ENCODE measurements at places on chromosomes 6 and 20.

DNA sequence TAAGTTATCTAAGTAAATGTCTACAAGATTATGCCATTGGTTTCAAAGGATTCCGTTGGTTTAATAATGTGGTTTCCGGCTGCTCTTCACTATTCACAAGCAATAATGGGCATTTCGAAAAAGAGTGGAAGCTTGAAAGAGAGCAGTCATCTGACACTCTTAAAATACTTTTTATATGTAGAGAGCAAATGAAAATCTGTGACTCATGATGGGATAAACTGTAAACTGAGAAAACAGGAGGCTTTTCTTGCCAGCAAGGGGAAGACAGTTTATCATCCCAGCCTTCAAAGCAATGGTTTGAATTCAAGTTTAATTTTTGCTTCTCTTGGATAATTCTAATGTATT is 145.7 kb downstream of the KHDC1L start:
- DNase-seq = no peak

DNA sequence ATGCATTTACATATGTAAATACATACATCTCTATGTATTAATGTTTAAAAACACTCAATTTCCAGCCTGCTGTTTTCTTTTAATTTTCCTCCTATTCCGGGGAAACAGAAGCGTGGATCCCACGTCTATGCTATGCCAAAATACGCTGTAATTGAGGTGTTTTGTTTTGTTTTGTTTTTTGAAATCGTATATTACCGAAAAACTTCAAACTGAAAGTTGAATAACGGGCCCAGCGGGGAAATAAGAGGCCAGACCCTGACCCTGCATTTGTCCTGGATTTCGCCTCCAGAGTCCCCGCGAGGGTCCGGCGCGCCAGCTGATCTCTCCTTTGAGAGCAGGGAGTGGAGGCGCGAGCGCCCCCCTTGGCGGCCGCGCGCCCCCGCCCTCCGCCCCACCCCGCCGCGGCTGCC is 355 bp upstream of the BMP2 start:
- DNase-seq = no peak

DNA sequence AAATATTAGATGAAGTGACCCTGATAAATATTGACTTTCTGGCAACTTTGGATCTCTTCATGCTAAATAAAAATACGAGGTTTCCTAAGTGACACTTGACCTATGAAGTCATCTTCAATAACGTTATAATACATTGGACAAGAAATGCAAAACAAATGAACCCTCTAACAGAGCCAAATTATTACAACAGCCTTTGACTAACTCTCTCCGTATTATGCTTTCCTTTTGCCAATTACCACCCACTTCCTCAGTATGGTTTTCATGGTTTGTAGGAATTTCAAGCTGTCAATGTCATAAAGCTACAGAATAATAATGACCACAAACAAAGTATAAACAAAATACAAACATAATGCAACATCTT is 210.5 kb downstream of the MOXD1 start:
- DNase-seq = no peak

- no peak for DNase-seq
Observed at GRCh38 chr6:17450832-17451231, 57.4 kb downstream of the CAP2 start.

DNA sequence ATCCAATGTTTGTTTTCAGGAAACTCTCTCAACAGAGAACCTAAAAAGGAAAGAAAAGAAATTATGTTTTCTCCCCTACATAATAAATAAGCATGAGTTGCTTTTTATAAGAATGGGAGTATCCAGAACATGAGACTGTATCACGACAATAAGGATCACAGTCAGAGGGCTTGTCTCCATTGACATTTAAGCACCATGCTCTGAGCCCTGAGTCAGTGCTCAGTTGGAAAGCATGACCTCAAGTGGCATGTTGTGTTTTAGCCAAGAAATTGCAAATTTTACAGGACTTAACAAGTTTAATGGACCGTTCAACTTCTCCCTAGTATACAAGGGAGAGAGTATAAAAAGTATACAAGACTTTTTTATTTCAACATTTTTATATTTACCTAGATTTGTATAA is 431.6 kb downstream of the GJA1 start:
- DNase-seq = no peak

- DNase-seq = peak; percentile 38
Observed at GRCh38 chr20:43681991-43682410, 15.1 kb downstream of the MYBL2 start.

GRCh38 chr6:79152269-79152737 is 74.2 kb upstream of the PHIP start:
- no peak for DNase-seq

GRCh38 chr6:142028527-142028926 is 104.2 kb upstream of the GJE1 start:
- no peak for DNase-seq

DNA sequence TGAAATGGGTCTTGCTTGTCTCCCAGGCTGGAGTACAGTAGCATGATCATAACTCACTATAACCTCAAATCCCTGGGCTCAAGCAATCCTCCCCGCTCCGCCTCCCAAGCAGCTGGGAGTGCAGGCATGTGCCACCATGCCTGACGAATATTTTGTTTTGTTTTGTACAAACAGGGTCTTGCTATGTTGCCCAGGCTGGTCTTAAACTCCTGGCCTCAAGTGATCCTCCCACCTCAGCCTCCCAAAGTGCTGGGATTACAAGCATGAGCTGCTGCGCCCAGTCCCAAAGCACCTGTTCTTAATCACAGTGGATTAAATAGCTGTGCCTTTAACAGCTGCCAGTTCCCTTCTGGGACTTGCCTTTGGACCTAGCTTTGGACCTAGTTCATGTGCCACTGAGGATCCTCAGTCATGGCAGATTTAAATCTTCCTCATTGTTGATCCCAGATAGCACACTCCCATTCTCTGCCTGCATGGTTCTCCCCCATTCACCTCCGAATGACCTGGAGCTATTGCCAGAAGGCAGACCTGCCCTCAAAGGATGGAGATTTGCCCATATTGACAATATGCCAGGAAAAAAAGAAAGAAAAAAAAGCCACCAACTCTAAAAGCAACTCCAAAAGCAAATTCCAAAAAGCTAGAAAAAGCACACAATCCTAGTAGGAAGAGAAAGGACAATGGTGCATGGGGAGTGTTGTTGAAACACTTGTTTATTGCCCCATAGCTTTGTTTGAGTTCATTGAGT is 10.6 kb downstream of the POFUT1 start:
- no peak for DNase-seq

GRCh38 chr6:3269281-3269975 is 10.7 kb downstream of the PSMG4 start:
- peak; percentile 18 for DNase-seq

DNA sequence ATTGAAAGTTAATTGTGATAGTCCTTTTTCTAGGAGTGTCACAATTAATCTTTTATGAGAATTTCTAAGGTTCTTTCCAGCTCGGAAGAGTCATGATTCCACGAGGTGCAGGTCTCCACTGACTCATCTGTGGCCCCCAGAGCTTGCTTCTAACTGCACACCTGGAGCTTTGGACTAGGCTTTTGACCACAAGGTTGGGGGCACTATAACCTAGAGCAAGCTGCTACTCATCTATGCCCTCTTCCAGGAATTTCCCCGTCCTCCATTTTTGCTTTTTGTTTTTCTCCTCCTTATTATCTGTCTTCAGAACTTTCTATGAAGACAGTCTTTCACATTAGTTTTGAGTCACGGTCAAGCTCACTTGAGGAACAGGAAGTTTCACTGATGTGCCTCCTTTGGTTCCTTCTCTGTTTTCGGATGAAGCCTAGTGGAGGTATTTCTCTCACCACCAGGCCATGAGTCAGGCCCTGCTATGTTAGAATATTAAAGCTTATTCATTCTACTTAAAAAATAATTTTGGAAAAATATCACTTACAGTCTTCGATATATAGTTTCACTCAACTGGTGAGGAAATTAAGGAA is 119.2 kb upstream of the INSM1 start:
- no peak for DNase-seq

DNA sequence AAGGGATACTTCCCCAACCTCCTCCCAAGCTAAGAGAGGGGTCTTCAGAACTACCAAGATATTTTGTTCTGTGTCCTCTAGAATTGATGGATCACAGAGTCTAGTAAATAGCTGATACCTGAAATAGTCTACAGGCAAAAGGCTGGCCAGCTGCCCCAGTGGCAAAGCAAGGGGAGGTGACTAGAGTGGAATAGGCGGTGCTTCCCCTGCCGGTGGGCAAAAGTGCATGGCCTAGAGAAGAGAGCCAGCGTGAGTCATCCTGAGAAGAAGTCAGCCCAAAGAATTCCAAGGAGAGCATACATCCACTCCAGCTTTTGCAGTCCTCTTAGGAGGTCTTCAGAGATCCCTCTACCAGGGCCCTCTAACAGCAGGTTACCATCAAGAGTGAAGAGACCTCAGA is 14.7 kb downstream of the DPPA5 start:
- no peak for DNase-seq

DNA sequence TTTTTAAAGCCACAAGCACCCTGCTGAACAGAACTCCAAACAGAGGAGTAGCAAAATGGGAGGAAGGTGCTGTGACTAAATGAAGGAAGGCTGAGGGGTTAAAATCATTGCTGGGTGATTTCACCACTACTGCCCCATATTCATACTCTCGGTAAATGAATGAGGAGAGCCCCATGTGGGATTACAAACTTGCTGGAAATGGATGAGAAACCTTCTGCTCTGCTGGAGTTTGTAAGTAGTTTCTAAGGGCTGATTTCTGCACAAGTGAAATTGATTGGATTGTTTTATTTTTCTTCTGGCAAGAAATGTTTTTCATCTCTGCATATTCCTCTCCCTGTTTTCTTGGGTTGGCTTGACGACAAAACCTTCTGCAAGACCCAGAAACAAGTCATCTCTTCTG is 533.5 kb upstream of the MMS22L start:
- no peak for DNase-seq

GRCh38 chr20:35472209-35472608 is 16.8 kb downstream of the CEP250 start:
- DNase-seq = no peak

Data from T-helper 2 cell (primary cell).